NCI-H2081 treated with DMSO at 0.1 percent for 48 hours (cell line): ENCODE measurements at places on chromosomes 6 and 20.

DNA sequence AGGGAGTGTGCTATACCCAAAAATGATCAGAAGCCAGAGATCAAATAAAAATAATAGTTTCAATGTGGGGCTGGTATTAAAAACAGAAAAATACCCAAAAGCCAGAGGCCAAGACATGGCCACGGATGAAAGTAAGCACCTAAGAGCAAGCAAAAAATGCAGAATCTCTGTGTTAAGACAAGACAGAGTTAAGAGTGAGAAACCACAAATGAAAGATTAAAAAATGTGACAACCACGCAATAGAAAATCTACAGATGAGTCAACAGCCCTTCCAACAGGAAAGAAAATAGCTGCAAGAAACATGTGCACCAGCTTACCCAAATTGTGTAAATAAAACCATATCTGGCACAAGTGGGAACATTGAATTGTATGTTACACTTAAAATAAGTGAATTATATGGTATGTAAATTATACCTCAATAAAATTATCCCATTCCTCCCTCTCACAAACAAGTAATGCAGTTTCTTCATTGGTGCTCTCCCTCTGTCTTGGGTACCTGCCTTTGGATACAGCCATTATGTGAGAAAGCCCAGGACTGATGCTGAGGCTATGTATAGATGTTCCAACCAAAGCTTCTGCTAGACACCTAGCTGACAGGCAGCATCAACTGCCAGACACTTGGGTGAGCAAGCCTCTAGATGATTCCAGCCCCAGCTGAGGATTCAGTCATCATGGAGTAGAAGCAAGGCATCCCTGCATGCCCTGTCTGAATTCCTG, 55.3 kb upstream of the UFL1 start:
- no peak for DNase-seq

DNA sequence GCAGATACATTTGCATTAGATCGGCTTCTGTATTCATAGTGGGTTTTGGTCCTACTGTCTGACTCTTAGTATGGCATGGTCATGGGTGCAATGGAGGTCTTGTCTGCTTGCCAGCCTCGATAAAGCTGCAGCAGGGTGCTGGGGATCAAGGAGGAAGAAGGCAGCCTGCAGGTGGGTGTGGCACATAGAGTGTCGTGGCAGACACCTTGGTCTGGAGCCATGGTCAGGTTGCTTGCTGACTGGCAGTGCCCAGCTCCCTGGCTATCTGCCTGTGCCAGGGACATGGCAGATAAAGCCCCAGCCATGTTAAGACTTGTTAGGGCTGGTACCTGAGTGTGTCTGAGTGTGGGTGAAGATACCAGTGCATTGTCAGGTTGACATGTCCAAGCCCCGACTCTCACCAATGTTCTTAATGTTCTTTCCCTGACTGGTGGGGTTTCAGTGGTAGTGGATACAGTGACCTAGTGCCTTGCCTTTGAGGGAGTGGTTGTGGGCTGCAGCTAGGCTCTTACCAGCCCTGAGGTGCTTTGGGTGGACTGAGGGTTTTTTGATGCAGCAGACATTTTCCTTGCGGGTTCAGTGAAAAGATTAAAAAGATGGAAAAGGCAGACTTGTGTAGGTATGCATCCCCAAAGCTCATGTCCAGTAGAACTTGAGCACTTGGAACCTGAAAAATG, 1.8 kb downstream of the FAM83D start:
- no peak for DNase-seq

GRCh38 chr6:159233365-159234101, 64.3 kb downstream of the FNDC1 start:
- DNase-seq = no peak

DNA sequence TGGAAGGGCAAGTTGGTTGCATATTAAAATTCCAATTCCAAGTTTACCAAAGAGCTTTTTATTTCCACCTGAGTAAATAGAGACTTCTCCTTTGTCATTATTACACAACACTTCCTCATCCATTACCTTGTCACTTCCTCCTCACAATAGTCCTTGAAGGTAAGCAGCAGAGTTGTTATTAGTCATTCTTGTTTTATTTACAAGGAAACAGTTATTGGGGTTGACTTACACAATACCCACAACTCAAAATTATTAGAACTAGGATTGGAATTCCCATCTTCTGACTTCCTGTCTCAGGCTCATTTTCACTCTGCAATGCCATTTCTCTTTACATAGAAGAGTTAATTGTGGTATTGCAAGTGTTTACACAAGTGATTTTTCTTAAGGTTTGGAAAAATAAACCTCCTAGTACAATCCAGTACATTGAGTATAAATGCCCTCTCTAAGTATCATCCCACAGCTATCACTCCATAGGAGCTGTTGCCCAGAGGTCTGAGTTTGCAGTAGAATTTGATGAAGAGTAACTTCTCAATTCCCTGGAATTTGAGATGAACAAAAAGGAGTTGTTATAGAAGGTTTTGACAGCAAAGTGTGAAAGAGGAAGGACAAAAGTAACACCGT, 28.9 kb upstream of the MTRF1L start:
- DNase-seq = no peak

DNA sequence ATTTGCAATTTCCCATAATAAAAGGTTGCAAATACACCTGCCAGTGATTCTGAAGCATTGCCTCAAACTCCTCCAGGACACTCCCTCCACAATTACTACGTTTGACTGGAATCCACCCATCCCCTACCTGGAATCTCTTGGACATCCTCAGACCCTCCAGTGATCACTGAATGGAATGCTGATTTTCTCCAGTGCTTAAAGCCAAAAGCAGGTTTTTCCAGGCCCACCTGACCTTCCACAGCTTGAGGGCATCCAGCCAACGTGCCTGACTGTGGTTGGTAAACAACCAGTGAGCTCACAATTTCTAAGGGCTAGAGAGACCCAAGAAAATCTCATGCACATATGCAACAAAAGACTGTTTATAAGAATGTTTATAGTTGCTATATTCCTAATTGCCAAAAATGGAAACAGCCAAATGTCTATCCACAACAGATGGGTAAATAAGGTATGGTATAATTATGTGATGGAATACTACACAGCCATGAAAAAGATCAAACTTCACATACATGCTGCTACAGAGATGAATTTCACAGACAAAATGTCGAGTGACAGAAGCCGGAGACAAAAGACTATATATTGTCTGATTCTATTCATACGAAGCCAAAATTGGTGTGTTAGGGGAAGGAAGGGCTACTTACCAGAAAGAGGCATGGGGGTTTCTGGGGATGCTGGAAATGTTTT, 147.1 kb upstream of the RREB1 start:
- DNase-seq = no peak

GRCh38 chr20:58850693-58851174, at the start of gene GNAS-AS1:
GNAS-AS1 (minus strand) TSS chr20:58850902.
- no peak for DNase-seq

- no peak for DNase-seq
Measured at GRCh38 chr6:37459981-37460800, 27.2 kb downstream of the CMTR1 start.

GRCh38 chr6:33189625-33190448, 2.4 kb downstream of the COL11A2 start:
- DNase-seq = no peak

DNA sequence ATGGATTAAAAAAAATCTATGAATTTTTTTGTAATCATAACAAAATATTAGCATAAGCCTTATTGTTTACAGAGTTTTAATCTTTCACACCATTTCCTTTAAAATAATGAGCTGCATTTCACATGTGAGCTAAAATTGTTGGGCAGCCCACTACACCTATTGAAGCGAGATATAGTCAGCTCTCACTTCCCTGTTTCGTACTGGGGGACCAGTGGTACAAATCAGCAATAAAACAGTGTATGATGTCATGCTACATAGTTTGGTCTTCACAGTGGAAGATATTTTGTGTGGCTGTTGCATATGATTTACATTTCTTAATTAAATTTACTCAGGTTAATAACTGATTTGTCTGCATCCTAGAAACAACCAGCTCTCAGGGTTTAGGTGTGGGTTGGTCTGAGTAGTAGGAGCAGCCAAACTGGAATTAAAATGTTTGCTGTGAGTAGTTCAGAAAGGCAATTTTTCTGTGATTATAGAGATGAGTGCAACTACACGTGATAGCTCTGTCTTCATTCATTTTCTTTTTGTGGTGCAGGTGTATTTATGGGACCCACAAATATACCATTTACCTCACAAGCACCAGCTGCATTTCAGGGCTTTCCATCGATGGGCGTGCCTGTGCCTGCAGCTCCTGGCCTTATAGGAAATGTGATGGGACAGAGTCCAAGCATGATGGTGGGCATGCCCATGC, 99.3 kb downstream of the B3GAT2 start:
- no peak for DNase-seq

GRCh38 chr6:168320634-168321033, 1.1 kb upstream of the DACT2 start:
- DNase-seq = no peak

- no peak for DNase-seq
Measured at GRCh38 chr6:169965657-169966311, 214.4 kb downstream of the ERMARD start.

DNA sequence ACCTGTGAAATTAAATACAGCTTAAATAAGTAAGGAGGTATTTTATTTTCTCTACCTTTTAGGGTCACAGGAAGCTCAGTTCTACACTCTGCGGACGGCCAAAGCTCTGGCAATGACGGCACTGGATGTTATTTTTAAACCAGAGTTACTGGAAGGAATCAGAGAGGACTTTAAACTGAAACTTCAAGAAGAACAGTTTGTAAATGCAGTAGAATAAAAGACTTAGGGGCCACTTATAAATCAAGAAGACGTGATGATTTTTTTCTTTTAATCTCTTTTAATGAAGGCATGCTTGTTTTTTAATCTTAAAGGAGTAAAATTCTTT, 16.2 kb downstream of the PM20D2 start:
- DNase-seq = no peak

DNA sequence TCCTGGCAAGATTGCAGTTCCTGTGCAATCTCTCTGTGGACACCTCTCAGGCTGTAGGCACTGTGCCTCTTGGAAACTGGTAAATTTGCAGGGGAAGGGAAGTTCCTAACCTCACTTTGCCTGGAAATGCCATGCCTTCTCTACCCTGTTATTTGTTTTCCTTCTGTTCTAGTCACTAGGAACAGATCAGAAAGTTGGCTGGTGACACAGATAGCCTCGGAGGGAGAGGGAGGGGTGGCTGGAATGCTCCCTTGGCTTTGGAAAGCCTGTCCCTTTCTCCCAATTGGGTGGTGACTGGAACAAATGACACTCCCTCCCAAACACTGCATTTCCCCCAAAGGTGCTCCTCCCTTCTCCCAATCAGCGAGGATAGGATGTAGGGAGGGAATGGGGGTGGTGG, 131.5 kb upstream of the F13A1 start:
- no peak for DNase-seq

DNA sequence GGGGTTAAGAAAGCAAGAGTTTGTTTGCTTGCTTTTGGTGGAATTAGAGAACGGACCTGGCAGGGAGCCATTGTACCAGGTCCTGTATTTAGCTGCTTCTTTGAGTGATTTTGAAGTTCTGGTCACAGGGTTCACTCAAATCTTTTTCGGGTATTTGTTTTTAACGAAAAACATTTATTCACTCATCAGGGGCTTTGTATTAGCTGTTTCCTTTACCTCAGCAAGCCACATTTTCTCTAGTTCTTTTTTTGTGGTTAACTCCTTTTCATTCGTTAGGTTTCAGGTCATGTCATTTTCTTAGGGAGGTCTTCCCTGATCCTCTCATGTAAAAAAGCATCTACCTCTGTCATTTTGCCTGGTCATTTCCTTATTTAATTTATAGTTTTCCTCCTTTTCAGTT, 1502.2 kb downstream of the GRIK2 start:
- DNase-seq = no peak

- DNase-seq = no peak
Measured at GRCh38 chr6:157269261-157269794, 54.0 kb downstream of the TMEM242 start.

DNA sequence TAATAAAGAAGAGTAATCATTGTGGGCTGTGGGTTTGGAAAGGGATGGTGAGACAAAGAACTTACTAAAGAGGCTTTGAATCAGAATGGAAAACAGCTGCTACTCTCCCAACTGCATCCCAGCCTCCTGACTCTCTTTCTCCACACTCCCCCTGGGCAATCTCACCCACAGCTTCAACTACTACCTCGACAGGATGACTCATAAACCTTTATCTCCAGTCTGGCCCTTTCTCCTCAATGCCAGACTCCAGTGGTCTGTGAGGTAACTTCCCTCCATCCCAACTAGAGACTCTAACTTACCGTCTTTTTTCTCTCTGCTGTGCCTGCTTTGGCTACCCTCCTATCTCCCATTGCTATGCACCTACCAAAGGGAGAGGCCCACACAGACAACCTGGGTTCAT, 135.3 kb upstream of the RREB1 start:
- no peak for DNase-seq

GRCh38 chr6:73508776-73509175, 12.1 kb downstream of the EEF1A1 start:
- DNase-seq = no peak

GRCh38 chr6:8030920-8031319, 33.3 kb downstream of the BLOC1S5 start:
- DNase-seq = no peak

DNA sequence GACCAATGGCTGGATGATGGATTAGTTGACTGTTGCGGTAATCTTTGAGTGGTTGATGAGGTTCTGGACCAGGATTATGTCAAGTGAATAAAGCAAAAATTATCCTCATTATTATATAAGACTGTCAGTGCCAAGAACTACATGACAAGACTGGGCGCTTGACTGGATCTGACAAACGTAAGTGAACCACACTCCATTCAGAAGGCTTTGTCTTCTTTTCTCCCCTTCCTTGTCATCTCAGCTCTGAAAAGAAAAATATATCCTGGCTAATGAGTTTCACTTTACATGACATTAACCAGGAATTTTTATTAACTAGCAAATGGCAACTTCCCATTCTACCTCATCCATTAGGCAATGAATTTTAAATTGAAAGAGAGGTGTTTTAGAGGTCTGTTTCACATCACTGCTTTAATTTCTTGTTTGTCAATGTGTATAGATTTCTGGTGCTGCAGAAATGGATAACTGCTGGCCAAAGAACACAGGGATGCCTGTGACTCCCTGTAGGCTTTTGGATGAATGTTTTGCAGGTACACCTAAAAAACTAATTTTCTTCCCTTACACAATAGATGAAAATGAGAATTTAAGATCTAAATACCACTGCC, 150.1 kb downstream of the ELOVL4 start:
- no peak for DNase-seq

GRCh38 chr20:22579711-22580697, 4.4 kb downstream of the FOXA2 start:
- no peak for DNase-seq

- no peak for DNase-seq
Measured at GRCh38 chr6:12024699-12025434, 12.8 kb downstream of the HIVEP1 start.

GRCh38 chr6:136351518-136352110, 62.0 kb upstream of the BCLAF1 start:
- DNase-seq = no peak

DNA sequence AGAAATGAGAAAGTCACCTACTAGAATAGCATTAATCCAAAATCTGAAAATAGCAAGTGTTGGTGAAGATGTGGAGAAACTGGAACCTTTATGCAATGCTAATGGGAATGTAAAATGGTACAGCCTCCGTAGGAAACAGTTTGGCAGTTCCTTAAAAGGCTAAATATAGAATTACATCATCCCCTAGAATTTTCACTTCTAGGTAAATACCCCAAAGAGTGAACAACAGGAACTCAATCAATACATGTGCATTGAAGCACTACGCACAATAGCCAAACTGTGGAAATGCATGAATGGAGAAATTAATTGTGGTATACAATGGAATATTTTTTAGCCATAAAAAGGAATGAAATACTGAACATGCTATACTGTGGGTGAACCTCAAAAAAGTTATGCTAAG, 982.0 kb upstream of the FLRT3 start:
- DNase-seq = no peak
